DND-41 (cell line): ENCODE measurements at places on chromosomes 1 and 21.
A peak's percentile ranks its signal among the peaks of the same experiment; 100 is the strongest.

- DNase-seq: no peak
These were observed 11.5 kb upstream of the CXADR start for GRCh38 chr21:17501107-17502006.

DNA sequence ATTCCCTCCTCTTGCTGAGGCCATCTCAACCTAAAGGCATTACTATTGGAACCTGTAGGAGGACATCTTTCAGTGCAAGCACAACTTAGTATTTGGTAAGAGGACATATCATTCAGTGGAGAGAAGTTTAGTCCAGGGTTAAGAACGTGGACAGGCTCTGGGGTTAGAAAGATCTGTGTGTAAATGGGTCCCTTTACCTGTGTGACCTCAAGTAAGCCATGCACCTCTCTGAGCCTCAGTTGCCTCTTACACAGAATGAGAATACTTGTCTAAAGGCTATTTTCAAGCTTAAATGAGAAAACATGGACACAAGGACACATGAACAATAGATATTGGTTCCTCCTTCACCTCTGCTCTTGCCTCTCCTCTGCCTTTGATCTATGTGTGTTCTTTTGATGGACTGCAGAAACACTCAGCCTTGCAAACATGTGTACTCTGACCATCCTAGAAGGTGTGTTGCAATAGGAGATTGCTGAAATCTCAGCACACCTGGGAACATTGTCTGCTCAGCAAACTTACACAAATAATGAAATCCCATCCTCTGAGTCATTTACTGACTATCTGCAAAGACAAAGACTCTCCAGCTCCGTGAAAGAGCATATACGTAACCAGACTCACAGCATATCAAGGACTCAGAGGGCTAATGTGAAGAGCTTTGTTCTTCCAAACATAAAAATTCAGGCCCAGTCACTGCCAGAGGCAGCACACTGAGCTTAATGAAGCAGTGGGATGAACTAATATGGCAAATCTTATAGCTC lies 143.8 kb downstream of the DAB1 start:
- DNase-seq: no peak

DNA sequence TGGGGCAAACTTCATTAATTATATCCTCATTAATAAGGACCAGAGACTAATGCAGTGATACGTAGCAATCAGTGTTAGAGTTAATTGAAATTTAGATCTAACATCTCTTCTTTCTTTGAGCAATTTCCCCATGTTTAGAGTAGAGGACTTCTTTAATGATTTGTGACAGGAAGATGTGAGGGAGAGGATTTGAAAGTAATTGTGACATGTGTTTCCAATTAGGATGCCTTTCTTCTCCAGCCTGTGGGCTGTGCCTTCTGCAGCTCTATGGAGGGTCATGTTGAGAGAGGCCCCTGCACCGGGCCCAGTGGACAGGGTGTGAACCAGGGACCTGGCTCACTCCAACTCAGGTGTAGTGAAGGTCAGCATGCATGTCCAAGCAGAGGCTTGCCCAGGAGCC lies 103.0 kb downstream of the GREM2 start:
- no peak for DNase-seq

GRCh38 chr1:41500378-41500777 lies 15.9 kb upstream of the EDN2 start:
- DNase-seq: no peak

- no peak for DNase-seq
These were observed 24.7 kb downstream of the STX6 start for GRCh38 chr1:180997843-180998504.

DNA sequence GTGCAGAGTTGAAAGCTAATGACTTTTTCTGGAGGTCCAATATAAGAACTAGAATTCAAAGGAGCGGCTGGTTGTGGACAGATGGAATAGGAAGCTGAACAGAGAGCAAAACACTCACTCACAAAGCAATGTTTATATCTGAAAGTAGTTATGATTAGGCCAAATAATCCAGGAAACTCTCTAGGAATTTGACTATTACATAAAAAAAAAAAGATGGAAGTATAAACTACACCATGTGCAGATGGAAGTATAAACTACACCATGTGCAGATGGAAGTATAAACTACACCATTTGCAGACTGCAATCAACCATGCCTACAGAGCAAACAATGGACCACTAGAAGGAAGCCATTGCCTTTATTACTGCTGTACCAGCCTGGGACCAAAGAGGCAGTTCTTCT lies 771.1 kb downstream of the BRINP3 start:
- DNase-seq: no peak

- no peak for DNase-seq
These were observed 131.3 kb downstream of the TOMM20 start for GRCh38 chr1:234997201-234997895.

- no peak for DNase-seq
These were observed 271.3 kb upstream of the RGS18 start for GRCh38 chr1:191886977-191887376.

DNA sequence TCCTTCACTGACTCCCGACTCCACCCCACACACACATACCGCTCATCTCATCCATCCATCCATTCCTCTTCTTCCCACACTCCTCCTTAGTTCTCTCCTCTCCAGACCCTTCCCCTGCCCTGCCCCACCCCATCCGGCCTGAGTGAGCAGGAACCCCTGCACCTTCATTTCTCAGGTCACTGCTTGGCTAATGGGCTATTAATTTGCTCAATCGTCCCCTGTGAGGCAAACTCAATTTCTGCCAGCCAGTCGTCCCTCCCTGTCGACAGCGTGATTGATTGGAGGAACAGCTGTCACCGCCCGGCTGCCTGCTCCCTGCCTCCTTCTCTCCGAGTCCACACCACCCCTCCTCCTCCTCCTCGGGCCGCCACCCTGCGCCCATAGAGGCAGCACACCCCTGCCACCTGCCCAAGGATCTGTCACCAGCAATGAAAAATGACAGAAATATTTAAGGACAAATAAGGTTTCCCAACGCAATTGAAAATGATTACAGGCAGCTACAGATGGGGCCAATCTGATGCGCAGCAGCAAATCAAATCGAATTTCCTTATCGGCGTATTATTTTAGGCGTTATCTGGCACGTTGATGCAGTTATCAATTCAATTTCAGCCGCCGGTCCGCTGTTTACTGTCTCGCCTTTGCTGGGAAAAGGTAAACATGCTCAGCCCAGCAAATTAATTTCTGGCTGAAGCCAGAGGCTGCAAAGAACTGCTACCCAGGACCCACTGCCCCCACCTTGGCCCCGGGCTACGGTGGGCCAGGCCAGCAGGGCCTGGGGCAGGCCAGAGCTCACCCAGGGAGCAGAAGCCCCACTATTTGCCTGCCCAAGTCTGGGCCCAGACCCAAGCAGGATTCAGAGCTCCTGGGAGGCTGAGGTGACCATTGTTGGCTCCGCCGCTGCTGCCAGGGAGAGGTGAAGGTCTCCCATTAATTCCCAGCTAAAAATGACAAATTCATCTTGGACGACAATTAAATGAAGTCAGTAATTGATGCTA lies 71.3 kb downstream of the TMEM53 start:
- no peak for DNase-seq

DNA sequence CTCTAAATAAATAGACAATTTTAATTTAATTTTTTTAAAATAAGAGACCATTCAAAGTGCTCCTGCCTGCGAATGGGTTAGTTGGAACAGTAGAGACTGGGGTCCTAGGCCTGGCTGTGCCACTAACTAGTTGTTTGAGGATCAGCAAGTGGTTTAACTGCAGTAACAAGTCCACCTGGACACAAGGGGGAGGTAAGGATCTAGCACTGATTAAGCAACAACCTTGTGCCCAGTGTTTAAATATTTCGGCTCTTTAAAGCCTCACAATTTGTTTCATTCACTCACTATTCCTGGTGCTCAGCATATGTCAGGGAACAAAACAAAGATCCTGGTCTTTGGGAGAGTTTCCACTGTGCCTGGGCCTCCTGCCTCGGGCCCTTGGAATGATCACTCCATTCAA lies 1.6 kb upstream of the AGT start:
- no peak for DNase-seq

- DNase-seq: no peak
These were observed 11.4 kb upstream of the CCDC17 start for GRCh38 chr1:45635211-45635610.

- no peak for DNase-seq
These were observed 39.0 kb downstream of the MRPL39 start for GRCh38 chr21:25568246-25568645.

- no peak for DNase-seq
These were observed 161.3 kb upstream of the SGIP1 start for GRCh38 chr1:66372522-66373101.

- no peak for DNase-seq
These were observed 102.8 kb upstream of the C1orf21 start for GRCh38 chr1:184283999-184284398.

DNA sequence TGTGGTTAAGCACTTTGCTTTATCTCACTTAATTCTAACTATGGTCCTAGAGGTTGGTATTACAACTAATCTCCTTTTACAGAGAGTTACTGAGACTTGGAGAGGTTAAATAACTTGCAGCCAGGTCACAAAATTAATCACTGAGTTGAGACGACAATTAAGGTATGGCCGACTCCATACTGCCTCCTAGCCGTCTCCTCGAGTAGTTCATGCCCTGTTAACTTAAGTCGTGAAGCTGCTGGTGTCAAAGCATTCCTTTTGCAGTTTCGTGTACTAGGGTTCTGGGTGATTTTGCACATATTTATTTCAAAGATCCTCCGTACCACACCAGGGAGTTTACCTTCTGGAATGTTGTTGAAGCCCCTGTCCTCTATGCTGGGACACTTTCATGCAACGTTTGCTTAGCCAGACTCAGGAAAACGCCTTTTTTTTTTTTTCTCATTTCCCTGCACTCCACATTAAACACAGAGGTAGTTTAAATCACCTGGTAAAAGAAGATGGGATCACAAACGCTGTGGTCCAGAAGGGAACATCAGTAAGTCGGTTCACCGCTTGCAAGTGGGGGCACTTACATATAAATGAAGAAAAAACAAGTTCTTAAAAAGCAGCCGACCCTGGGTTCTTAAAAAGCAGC lies 570 bp upstream of the NEK7 start:
- peak; percentile 83 for DNase-seq

GRCh38 chr1:58497499-58497898 lies 49.0 kb downstream of the OMA1 start:
- no peak for DNase-seq

DNA sequence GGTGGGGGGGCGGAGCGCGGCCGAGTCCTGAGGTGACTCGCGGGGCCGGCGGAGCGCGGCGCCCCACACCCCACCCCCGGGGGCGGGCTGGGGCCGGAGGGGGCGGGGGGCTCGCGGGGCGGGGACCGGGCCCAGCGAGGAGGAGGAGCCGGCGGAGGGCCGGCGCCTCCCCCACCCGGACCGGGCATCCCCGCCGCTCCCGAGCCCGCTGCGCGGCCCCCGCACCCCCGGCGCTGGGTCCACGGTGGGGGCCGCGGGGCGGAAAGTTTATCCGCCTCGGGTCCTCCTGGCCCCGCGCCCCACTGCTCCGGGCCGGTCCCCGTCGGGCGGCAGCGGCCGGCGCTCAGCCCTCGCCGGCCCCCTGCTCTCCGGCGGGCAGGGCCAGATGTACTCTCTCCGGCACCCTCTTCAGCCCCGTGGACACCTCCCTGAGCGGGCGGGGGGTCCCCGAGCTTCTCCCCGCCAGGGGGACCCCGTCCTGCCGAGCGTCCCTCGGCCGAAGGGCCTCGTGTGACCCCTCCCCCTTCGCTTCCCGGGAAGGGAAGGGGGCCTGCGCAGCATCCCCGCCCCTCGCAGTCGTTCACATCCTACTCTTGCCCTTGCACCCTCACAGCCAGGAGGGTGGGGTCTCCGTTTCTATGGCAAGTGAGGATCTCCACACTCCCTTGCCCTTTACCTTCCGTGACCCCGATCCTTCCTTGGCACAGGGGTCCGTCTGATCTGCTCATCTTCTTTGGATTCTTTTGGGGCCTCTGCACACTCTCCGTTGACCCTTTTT lies 663 bp downstream of the CAMTA1 start:
- DNase-seq: peak; percentile 48

DNA sequence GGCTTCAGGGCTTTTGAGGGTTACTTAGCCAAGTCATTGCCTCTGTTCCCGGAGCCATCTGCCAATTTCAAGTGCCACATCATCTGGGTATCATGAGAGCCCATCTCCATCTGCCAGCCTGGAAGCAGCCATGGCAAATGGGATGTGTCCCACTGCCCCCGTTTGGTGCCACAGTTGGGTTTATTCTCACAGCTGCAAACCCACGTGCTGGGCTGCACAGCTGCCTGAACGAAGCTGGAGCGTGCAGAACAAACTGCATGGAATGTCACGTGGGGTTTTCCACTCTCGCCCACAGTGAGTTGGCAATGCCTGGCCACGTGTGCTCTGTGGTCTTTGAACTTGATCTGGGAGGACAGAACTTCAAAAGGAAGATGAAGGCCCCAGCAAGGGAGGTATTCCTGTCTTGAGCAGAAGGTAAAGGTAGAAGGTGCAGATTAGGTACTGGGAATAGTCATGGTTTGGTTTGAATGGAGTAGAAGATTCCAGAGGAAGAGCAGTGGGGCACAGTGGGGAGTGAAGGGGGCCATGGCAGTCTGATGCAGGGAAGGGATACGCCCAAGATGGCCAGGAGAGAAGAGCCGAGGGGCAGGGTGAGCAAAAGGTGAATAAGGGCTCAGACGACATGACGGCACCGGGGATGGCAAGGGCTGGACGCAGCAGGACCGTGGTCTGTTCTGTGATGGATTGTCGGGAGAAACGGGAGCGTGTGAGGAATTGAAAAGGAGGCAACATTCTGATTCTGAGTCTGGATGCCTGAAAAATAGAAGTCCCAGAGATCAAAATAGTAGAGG lies 222.0 kb downstream of the KAZN start:
- no peak for DNase-seq

DNA sequence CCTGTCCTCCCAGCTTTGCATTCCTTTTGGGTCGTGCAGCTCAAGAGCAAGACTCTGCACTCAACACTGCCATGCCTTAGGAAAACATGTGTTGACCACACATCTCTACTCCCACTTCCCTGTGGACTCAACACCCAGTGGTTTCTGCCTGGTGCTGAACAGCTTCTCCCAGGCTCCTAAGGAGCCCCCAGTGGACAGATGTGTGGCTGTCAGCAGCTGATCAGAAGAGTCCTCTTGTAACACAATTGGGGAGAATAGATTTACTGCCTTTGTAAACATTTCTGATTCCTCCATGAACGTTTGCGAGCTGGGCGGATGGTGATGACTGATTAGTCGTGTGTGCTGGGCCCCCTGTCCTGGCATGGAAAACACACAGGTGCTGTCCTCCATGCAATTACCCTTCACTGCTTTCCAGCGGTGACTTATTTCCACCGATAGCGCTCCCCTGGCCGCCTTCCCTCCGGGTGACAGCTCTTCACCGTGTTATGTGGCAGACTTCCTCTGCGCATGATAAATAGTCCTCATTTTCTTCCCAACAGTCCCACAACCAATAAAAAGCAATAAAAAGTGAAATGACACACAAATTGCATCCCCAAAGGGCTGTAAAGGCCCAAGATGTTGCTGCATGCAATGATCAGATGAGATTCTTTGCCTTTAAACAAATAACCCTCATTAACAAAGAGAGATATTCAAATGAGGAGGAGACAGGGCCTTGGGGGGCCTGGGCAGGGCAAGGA lies 249.4 kb upstream of the AJAP1 start:
- no peak for DNase-seq

GRCh38 chr21:42366292-42367010 lies at the start of gene TFF1:
Gene TFF1 (minus strand): TSS chr21:42366535. CDS start chr21:42366495, 40 bp downstream.
- no peak for DNase-seq

GRCh38 chr1:76562292-76562691 lies 305.0 kb upstream of the ST6GALNAC5 start:
- DNase-seq: no peak

- DNase-seq: peak; percentile 86
These were observed 788 bp downstream of the ISG15 start for GRCh38 chr1:1013922-1014648.
